ENCODE measurements at places on chromosomes 5 and 9. TPM values are rescaled to one million over a fixed set of nuclear protein-coding genes. Genes with fewer than 3 reads are reported as not detected.

- DNase-seq: no peak
Observed at GRCh38 chr9:117722108-117722761, 18.0 kb downstream of the TLR4 start.

Gene SLC6A18
- not detected for total RNA-seq

DNA sequence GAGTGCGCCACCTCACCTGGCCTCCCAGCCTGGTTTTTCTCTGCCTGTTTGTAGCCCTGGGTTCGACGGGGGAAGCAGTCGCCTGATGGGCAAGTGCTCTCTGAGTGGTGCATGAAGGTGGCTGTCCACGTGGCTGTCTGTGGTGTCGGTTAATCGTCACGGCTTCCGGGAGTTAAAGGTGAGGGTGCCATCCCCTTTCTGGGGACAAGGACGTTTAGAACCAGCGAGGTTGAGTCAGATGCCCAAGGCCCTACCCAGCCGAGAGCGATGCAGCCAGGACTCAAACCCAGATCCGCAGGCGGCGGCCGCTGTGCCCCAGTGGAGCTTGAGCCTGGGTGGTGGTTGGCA lies 47.7 kb downstream of the RXRA start:
- no peak for DNase-seq

- DNase-seq: no peak
Observed at GRCh38 chr9:91948101-91948596, 1.9 kb downstream of the ROR2 start.

DNA sequence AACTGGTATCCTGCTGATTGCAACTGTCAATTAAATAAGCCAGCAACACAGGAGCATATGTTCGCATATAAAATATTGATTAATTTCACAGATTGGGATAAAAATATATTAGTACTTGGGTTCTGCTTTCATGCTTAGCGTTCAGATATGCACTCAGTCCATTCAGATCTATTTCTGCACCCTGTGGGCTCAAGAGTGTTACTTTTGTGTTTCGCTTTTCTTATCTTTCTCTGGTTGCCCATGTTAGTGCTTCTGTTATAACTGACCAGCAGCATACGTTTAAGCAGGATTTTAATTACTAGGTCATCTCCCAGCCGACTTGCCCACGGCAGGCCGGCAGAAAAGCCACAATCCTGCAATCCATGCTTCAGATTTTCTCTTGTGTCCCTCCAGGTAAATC lies 289.1 kb downstream of the EBF1 start:
- no peak for DNase-seq

Gene OR1Q1
- total RNA-seq: not detected

DNA sequence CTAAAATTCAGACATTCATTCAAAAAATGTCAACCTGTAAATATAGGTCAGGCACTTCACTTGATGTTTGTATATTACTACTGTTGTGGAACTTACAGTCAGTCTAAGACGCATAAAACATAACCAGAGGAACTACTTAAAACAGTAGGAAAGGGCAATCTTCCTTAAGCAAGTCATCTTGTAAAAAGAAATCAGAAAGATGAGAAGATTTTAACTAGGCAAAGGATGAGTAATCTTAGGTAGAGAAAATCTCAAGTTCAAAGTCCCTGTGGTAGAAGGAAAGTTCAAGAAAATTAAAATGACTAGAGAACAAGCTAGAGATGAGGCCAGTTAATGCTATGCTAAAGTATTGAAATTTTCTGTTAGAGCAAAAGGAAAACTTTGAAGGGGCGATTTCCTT lies 152.4 kb downstream of the RAPGEF6 start:
- DNase-seq: no peak

DNA sequence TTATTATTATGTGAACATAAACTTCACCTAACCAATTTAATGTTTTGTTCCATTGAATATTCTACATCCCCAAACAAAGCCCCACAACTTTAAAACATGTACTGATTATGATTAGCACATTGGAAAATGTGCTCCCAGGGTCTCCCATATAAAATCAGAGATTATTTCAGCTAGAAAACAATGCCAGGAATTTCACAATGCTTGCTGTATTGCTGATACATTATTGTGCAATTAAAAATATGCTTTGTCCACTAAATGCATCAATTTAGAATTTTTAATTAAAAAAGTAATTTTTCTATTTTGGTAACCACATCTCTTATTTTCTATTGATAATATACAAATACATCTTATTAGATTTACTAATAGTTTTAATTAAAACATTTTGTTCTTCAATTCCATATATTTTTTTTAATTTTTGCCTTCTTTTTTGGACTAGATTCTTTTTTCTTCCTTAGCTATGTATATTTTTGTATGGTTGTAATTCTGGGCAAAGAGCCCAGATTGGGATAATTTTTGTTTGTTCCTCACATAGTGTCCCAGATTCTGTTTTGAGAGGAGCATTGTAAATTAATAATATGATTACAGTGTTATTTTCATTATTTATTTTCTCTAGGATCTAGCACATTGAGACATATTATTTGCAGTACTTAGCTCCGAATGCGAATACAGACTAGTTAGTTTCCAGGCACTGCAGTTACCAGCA lies 241.5 kb upstream of the CDH18 start:
- DNase-seq: no peak

DNA sequence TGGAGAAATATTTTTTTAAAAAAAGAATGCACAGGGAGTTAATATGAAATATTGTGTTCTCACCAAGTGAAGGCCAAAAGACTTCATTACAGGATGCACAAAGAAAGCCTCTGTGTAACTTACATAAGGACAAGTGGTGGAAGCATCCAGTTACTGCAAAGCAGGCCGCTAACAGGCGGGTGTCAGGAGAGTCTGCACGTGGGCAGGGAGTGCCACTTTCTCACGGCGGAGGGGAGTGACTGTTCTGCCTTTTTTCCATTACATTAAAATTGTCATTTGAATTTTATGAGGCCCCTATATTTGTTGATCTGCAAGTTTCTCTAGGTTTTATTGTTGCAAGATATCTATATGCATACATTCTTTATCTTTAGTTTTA lies 28.1 kb upstream of the SPATA31E1 start:
- DNase-seq: no peak

- DNase-seq: no peak
Observed at GRCh38 chr9:137056739-137057415, 3.0 kb upstream of the ENTPD2 start.

DNA sequence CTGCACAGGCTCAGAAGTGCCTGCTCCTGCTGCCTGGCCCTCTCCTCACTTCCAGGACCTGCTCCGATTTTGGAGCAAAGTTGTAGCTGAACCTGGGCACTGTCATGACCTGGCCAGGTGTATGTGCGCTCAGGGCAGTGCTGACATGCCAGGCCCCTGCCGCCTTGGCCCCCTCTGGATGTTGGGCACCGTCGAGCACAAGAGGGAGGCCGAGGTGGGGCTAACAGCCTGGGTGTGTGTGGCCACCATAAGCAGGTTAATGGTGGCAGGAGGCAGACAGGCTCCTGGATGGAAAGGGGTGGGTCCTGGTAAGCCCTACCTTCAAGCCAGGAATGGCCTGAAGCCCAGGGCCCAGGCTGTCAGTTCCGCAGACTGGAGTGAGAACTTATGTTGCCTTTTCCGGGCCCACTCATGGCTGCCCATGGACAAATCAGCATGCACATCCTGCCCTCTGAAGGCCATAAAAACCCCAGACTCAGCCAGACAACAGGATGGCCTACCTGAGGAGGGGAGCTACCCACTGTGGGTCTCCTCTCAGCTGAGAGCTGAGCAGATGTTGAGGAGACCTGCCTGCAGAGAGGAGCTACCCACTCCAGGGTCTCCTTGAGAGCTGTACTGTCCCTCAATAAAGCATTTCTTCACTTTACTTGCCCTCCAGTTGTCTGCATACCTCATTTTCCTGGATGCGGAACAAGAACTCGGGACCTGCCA lies 66.2 kb downstream of the NACC2 start:
- no peak for DNase-seq

- no peak for DNase-seq
Observed at GRCh38 chr9:81676395-81676794, 13.0 kb downstream of the TLE1 start.

Data from Caco-2 (cell line).